Tongue (tissue), 3 donors: ENCODE measurements at places on chromosomes 2 and 18.

DNA sequence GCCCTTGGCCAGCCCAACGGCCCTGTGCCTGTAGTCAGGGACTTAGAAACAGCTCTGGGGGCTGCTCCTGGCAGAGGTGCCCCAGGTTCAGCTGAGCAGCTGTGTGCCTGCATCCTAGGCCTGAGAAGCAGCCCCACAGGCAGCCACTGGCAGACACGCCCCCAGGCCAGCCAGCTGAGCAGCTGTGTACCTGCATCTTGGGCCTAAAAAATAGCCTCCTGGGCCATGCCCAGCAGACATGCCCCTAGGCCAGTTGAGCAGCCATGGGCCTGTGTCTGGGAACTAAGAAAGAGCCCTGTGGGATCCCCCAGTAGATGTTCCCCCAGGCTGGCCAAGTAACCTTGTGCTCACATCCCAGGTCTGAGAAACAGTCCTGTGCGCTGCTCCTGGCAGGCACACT lies 64.0 kb downstream of the TBR1 start:
- no peak for DNase-seq

- DNase-seq, result no peak
Observed at GRCh38 chr2:136444323-136444722, 321.0 kb upstream of the THSD7B start.

- no peak for DNase-seq
Observed at GRCh38 chr2:8636041-8636491, 45.8 kb upstream of the ID2 start.

DNA sequence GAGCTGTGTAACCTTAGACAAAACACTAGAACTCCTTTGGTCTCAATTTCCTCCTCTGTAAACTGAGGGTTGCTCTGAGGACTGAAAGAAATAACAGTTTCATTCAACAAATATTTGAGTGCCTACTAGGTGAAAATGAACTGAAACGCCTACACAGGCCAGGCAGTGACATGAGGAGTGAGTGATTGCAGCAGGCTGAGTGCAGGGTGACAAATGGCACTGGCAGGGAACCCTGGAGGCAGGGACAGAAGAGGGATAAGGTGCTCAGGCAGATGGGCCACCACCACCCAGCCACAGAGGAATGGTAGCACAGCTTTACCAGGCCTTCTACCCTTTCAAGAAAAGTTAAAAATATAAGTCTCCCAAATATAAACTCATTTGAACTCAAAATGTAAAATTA lies 11.5 kb upstream of the RNU4ATAC start:
- DNase-seq, result no peak

DNA sequence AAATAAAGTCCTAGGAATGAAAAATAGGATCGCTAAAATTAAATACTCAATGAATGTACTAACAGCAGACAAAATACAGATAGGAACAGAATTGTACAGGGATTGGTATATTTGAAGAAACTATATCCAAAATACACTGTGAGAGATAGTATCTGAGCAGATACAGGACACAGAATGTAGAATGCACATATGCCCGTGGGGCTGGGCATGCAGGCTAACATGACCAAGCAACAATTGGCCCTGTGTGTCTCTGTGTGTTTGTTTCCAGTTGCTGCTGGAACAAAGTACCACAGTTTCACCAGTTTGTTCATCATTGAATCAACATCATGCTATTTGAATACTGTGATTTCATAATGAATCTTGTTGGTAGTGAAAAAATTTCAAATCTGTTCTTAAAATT lies 127.6 kb downstream of the PMAIP1 start:
- DNase-seq, result no peak

DNA sequence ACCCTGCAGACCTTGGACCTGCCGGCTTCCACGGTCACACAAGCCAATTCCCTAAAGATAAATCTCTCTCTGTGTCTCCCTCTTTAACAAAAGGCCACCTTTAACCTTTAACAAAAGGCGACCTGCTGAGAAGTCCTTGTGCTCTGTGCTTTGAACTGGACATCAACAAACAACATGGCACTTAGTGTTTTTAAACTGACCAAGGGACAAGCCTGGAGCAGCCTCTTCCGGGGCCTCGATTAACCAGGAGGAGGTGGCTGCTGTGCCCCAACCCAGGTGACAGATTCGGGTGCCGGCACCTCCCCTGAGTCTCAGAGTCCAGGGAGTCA lies 135.3 kb downstream of the RTP5 start:
- no peak for DNase-seq

GRCh38 chr2:168244318-168244717 lies 3.1 kb downstream of the STK39 start:
- DNase-seq, result peak; percentile 74

GRCh38 chr2:241230435-241230834 lies 42.0 kb downstream of the ANO7 start:
- no peak for DNase-seq

GRCh38 chr18:12406371-12407111 lies 1.2 kb upstream of the PRELID3A start:
- DNase-seq, result no peak

DNA sequence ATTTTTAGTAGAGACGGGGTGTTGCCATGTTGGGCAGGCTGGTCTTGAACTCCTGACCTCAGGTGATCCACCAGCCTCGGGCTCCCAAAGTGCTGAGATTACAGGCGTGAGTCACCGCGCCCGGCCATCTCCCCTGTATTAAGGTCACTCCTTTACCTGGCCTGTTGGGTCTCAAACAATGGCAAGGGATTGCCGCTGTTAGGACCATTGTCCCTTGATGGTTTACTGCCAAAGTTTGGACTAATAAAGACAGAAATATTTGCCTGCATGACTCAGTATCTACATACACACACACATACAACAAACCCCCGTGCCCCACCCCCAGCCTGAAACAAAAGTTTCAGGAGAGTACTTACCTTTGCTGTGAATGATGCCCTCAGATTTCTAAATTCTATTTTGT lies 16.5 kb downstream of the PARD3B start:
- DNase-seq, result no peak

GRCh38 chr18:35508746-35509338 lies 11.1 kb upstream of the INO80C start:
- DNase-seq, result no peak

DNA sequence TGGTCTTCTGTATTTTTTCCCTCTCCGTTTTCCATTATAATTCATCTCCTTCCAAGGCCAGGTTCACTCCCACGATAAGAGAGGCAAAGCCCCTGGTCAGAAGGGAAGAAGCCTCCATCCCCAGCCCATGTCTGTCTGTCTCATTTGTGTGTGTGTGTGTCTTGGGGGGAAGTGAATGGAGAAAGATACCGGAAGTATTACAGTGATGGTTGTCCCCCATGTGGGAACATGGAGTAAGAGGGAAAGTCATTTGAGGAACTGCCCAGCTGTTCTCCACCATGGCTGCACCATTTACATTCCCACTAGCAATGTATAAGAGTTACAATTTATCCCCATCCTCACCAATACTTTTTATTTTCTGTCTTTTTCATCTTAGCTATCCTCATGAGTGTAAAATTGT lies 113.6 kb upstream of the ATP8B1 start:
- no peak for DNase-seq

DNA sequence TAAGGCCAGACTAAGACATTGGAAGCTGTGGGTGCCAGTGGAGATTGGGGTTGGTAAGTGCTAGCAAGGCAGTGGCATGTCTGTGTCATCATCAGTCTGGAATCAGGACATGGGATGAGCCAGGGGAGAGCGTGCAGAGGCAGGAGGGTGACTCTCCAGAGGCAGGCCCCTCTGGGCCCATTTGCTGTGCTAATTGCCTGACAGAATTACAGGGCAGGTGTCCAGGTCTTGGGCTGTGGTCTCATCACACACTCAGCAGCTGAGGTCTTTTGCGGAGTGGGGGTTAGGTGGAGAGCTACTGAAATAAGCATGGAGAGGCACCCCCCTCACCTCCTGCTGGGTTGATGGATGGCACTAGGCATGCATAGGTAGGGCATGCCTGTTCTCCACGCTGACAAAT lies 57.4 kb downstream of the CELF4 start:
- DNase-seq, result no peak

- DNase-seq, result peak; percentile 93
Observed at GRCh38 chr18:36828630-36829361, at the start of the genes KIAA1328 and TPGS2. Gene KIAA1328, plus strand, starts transcription at chr18:36829127. Its CDS starts 12 bp downstream, at chr18:36829139. Gene TPGS2, minus strand, starts transcription at chr18:36829002. Its CDS starts 235 bp downstream, at chr18:36828767.

- no peak for DNase-seq
Observed at GRCh38 chr2:48440103-48440390, 89.9 kb upstream of the STON1 start.
